ENCODE measurements at places on chromosomes 6 and 20. TPM values are rescaled to one million over a fixed set of nuclear protein-coding genes. Genes with fewer than 3 reads are reported as not detected.

- DNase-seq: no peak
These were observed 18.3 kb upstream of the RANBP9 start for GRCh38 chr6:13729891-13730290.

SMLR1 gene
- not detected for total RNA-seq

GRCh38 chr6:152651986-152652385 lies 14.8 kb upstream of the SYNE1 start:
- no peak for DNase-seq

DNA sequence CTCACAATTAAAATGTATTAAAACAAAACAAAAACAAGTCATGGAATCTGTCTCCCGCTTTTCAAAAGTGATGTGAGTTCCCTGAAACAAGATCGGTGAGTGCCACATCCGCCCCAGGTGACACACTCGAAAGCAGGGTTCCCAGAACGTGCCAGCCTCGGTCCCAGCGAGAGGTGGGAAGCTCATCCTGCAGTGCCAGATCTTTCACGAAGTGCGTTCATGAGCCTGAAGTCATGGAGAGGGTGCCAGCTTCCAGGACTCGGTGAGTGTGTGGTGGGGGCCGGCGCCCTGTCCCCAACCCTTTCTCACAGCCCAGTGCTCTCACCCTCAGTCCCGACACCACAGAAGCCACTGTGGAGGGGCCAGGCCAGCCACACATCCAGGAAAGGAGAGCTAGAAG lies 127.4 kb downstream of the WDR27 start:
- DNase-seq: no peak

NR2E1 gene
- total RNA-seq: not detected

- DNase-seq: no peak
These were observed 12.2 kb downstream of the BEND3 start for GRCh38 chr6:107103082-107103481.

GRCh38 chr20:44866703-44867335 lies 18.7 kb upstream of the YWHAB start:
- DNase-seq: no peak

GRCh38 chr20:16455324-16455723 lies 117.9 kb downstream of the KIF16B start:
- DNase-seq: no peak

DNA sequence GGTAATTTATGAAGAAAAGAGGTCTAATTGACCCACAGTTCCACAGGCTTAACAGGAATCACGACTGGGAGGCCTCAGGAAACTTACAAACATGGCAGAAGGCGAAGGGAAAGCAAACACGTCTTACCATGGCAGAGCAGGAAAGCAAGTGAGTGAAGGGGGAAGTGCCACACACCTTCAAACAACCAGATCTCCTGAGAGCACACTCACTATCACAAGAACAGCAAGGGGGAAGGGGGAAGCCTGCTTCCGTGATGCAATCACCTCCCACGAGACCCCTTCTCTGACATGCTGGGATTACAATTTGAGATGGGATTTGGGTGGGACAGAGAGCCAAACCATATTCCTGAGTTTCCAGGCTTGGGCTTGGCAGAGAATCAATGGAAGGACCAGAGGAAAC lies 124.1 kb upstream of the RAB32 start:
- no peak for DNase-seq

DNA sequence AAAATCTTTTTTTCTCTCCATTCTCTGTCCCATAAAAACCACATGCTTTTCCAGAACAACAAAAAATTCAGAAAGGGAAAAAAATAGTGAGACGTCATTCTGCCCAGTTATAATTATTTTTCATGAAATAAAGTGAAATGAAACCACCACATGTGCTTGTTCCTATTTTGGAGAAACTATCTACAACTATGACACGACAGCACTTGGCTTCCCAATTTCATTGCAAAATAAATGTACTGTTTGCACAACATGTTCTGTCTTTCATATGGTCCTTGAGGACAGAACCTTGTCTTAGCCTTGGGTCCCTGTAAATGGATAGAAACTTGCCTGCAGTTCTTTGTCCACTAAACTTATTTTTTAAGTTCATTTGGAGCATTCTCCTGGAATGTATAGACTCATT lies 5.6 kb upstream of the MAN1A1 start:
- DNase-seq: no peak

DNA sequence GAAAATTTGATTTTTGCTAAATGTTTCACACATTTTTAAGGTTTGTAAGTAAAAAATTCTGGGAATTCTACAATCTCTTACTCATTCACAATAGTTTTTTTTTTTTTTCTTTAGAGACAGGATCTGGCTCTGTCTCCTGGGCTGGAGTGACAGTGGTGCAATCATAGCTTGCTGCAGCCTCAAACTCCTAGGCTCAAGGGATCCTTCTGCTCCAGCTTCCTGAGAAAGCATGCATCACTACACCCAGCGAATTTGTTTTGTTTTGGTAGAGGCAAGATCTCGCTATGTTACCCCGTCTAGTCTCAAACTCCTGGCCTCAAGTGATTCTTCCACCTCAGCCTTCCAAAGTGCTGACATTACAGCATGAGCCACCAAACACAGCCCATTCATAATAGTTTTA lies 232.8 kb downstream of the GJA1 start:
- DNase-seq: no peak

GRCh38 chr6:74735304-74735703 lies 470.5 kb downstream of the COL12A1 start:
- no peak for DNase-seq

GRCh38 chr6:116329156-116329555 lies 41.6 kb upstream of the DSE start:
- no peak for DNase-seq

GRCh38 chr6:88810089-88810488 lies 153.3 kb downstream of the RNGTT start:
- no peak for DNase-seq

- no peak for DNase-seq
These were observed 46.5 kb downstream of the HTR1B start for GRCh38 chr6:77416839-77417238.

GRCh38 chr6:4124351-4124750 lies 11.0 kb downstream of the ECI2 start:
- no peak for DNase-seq

CCN6 gene
- not detected for total RNA-seq

GRCh38 chr6:12537389-12537788 lies 179.2 kb upstream of the PHACTR1 start:
- DNase-seq: no peak

- DNase-seq: no peak
These were observed 68.2 kb downstream of the TRMT6 start for GRCh38 chr20:5882166-5882565.

GRCh38 chr6:3412779-3413500 lies 43.9 kb downstream of the SLC22A23 start:
- no peak for DNase-seq

GNMT gene
- total RNA-seq: 0.57 TPM

DNA sequence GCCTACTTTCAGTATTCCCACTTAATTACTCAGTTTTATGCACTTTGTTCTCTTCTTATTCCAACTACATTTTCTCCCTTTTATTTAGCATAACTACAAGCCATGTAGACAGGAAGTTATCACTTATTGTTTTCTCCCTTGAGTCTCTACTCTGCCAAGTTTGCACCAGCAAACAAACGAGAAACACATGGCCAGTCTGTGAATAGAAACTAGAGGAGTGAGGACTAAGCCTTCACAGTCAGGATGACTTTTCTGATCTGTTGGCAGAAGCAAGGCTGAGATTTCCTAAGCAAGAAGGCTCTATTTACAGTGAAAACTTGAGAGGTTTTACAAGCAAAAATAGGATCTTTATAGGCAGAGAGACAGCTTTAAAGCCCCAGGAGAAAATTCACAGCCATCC lies 69.8 kb upstream of the TINAG start:
- no peak for DNase-seq

- DNase-seq: no peak
These were observed 84.6 kb upstream of the JAG1 start for GRCh38 chr20:10758446-10758845.

CFB gene
- 1.5 TPM for total RNA-seq

ABHD16A gene
- total RNA-seq: 32.4 TPM
